Activated CD8-positive, alpha-beta memory T cell treated with anti-CD3 and anti-CD28 coated beads for 1 hour (primary cell): ENCODE measurements at places on chromosomes 3 and 15.

DNA sequence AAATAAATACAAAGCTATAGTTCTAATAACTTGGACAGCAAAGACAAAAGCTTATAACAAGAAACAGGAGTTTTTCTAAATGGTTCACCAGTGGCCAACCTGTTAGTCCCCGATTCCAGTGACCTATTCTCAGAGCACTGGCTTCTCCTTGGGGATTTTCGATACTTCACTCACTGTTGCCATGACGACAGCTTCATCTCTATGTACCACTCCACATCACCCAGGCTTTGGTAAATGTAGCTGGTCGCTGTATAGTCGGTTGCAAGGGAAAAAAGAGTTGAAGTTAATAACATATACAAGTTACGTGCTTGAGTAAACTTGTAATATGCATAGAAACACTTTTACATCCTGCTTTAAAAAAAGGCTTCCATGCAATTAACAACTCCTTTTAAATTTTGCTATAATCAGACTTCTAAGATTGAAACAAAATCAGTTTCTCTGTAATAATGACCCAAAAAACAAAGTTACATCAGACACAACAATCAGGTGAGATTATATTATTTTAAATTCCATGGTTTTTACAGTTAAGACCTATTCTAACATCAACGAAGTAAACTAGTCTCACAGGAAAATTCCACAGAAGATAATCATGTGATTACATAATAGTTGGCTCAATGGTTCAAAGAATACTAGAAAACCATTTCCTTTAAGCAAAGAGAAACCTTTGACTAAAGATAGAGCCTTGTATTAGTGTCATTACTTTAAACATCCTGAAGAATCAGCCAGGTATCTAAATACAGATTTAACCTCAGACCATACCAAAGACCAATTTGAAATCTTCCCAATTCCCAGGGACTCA is 2.9 kb downstream of the CCNL1 start:
- no peak for DNase-seq

DNA sequence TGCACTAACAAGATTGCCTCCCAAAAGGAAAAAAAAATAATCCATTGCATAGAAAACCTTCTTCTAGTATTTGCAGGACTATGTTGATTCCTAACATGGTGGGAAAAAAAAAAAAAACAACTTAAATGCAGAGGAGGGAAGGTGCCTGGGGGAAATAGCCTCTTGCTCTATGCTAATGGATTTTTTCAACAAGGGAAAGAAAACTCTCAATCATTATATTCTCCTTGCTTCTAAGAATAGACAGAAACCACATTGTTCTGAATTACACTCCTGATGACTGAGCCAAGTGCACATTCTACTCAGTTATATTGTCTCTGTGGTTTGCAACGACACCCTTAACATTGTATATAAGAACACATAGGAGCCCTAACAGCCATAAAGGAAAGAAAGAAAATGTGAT is 760.2 kb downstream of the NAALADL2 start:
- no peak for DNase-seq

- no peak for DNase-seq
These were observed 149.9 kb downstream of the NEK10 start for GRCh38 chr3:27219127-27219845.

DNA sequence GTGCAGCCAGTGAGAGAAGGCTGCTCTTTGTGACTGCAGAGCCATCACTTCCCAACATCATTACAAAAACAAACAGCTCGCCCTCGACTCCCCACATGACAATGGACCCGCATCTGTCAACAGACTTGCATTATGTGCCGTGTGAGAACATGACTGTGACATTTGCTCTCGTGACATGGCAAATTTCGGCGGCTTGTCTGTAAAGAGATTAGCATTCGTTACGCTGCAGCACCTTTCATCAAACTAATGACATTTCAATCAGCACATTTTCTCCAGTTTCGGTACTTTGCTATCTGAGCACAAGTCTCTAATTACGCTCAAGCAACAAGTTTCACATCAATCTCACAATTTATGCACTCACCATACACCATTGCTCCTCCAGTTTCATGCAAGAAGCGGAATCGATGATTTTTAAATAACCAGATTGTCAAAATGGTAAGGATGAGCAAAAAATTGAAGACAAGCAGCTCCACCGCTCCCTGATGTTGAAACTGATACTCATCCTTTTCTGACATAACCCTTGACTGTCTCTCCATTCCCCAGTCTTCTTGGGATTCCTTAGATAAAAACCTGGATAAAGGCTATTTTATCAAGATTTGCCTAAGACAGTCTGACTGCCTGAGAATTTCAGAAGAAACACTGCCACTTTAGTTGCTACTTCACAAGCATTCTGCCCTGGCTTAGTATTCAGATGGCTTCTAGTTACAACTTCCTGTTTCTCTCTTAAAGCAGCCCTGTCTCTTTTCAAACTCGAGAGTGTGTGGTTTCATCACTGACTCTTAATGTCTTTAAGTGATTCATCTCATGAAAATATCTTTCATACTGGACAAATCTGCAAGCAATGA is at the start of gene SLC9A9:
Gene SLC9A9 (minus strand): TSS at position 682 of the 845 bp plus-strand sequence. CDS start 146 bp downstream, at position 536.
- DNase-seq, result no peak

GRCh38 chr3:195508185-195508584 is 34.9 kb downstream of the PPP1R2 start:
- DNase-seq, result no peak

DNA sequence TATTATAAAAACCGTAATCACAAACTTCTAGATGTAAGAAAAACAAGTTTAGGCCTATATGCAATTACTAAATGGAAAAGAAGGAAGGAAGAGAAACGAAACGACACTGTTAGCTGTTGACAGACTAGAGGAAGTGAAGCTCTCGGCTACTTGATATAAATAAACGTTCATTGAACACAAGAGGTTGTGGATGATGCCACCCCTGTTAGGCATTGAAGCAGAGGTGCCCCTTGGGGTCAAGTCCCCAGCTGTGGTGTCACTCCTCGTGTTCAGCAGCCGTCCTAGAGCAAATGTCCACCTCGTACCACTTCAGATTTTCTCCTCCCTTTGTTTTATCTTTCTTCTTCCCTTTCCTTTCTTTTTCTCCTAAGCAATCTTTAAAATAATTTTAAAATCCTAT is 146.5 kb upstream of the UBE2E1 start:
- no peak for DNase-seq

GRCh38 chr15:83200162-83200561 is 7.5 kb downstream of the HDGFL3 start:
- DNase-seq, result no peak

- DNase-seq, result no peak
These were observed 7.1 kb downstream of the SEMA7A start for GRCh38 chr15:74426404-74427281.

GRCh38 chr15:69415381-69415780 is 1.2 kb downstream of the KIF23 start:
- DNase-seq, result no peak

DNA sequence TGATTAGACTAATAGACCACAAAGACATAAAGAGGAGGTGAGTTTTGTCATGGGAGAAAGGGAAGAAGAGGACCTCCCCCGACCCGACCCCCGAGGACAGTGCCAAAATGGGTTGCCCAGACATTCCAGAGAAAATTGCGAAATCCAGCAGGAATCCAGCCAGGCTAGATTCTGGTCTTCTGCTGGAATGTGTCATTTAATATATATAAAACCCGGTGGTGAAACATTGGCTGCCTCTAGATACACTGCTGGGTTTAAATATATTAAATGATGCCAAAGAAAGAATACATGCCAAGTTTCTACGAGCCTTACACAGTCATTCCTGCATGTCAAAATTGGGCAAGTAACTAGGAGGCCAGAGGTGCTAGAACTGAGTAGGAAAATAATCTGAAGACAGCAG is 45.3 kb upstream of the SPESP1 start:
- DNase-seq, result no peak

- no peak for DNase-seq
These were observed 120.8 kb downstream of the STAG1 start for GRCh38 chr3:136631424-136631823.

DNA sequence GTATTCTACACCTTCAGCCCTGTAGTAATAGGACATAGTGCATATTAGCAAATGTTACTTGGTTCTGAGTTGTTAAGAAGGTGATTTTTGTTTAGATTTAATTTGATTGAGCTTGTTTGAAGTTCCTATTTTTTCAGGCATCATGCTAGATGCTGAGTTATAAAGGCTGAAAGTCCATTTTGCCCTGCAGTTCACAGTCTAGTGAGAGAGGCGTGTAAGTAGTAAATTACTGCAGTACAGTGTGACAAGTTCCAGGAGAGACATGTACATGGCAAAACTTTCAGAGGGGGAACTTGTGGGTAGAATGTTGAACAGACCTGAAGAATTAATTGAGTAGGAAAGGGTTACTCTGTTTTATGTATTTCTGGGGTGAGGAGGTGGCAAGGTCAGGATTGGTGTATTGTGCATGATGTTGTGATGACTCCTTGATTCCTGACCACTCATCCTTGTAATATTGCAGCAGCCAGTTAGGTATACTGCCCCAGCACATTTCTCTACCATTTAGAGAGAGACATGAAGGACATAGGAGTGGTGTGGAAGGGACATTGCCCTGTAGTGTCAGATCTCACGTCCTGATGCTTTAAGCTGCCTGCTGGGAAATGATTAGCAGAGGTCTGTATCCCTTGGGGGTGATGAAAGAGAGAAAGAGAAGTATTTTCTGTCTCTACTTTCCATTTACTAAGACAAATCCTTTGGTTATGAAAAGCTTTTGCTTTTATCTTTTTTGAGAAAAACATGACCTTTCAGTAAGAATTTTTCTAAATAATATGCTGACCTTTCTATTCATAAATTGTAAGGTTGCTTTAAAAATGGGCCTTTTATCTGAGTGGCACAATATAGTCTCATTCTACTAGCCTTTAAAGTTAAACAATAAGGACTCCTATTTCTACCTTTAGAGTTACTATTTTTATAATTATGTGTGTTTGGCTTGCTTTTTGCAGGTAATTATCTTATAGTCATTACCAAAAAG is 16.9 kb downstream of the SACM1L start:
- DNase-seq, result no peak
